Midbrain (tissue), 1 donor: ENCODE measurements at places on chromosomes 6 and 20.

- no peak for DNase-seq
Observed at GRCh38 chr6:5469101-5469846, 208.0 kb downstream of the FARS2 start.

GRCh38 chr20:39016041-39016440, 53.9 kb downstream of the DHX35 start:
- no peak for DNase-seq

GRCh38 chr6:6588924-6589709, 597 bp downstream of the LY86 start:
- no peak for DNase-seq

GRCh38 chr20:20603339-20603990, 109.0 kb downstream of the RALGAPA2 start:
- DNase-seq: no peak

GRCh38 chr6:57276946-57277345, 40.5 kb upstream of the PRIM2 start:
- no peak for DNase-seq

GRCh38 chr20:13671512-13671911, 32.8 kb upstream of the TASP1 start:
- no peak for DNase-seq

- no peak for DNase-seq
Observed at GRCh38 chr20:64203037-64203777, 39.0 kb downstream of the MYT1 start.

DNA sequence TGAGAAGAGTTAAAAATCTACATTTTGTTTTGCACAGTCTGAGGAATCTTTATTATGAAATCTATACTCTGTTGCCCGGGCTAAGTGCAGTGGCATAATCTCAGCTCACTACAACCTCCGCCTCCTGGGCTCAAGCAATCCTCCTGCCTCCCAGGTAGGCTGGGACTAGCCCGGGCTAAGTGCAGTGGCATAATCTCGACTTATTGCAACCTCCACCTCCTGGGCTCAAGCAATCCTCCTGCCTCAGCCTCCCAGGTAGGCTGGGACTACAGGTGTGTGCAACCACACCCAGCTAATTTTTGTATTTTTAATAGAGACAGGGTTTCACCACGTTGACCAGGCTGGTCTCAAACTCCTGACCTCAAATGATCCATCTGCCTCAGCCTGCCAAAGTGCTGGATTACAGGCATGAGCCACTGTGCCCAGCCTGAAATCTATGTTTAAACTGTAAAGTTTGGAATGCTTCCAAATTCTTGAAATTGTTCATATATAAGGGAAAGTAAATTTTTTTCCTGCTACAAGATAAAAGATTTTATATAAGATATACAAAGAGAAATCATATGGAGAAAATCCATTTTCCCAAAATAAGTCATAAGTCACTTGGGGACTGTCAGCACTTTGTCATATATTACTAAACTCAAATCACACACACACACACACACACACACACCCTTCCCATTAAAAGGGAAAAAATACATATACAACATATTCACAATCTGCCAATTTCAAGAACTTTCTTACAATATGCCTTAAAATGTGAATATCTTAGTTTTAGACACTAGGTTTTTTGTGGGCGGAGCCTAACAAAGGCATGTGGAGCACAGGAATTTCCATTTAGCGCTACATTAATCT, 19.4 kb downstream of the PTPRK start:
- no peak for DNase-seq

DNA sequence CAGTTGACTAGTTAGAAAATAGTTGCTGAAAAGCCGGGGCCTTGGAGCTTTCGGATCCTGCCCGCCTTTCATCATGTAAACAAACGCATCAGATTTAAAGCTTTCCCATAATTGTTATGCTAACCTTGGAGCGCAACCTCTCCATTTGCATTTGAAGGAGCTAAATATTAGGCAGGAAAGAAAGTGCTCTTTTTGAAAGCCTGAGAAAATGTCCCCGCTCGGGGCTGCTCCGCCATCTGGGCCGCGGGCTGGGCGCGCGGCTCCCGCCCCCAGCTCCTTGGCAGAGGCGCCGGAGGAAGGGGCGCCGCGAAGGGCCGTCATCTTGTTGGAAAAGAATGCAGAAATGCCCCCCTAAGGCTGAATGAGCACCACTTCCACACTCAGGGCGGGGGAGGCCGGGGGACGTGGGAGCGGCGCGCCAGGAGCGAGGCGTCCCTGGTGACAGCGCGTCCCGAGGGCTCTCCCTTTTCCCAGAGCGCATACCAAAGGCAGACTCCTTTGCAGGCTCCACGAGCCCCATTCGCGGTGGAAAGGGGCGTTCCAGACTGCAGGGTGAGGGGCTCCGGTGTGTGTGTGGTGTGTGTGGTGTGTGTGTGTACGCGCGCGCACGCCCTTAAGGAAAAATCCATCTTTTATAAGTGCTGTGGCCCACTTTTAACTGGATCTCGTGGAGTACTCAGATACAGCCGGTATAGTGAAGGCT, 145.6 kb upstream of the ID4 start:
- peak; percentile 45 for DNase-seq

DNA sequence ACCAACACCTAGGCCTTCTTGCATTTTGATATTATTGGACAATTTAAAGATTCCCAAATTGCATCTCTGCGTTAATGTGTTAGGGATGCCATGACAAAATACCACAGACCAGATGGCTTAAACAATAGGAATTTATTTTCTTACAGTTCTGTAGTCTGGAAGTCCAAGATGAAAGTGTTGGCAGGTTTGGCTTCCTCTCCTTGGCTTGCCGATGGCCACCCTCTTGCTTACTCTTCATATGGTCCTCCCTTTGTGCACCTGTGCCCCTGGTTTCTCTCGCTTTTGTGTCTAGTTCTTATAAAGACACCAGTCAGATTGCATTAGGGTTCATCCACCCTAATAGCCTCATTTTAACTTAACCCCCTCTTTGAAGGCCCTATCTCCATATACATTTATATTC, 842.4 kb upstream of the FLRT3 start:
- no peak for DNase-seq

DNA sequence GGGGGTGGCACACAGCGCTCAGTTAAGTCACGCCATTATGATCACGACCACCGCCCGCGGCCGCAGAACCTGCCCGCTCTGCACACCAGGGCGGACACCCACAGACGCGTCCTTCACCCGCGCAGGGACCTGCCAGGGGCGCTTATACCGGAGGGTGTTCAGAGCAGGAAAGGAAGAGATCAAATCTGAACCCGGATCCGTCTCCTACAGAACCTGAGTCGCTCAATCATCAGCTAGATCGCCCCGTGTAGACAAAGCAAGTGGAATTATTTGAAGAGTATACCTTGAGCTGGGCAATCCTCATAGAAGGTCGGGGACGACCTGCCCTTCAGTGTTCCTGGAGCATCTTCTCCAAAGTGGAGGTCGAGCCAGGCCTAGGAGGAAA, 14.4 kb upstream of the ZNF217 start:
- DNase-seq: no peak

DNA sequence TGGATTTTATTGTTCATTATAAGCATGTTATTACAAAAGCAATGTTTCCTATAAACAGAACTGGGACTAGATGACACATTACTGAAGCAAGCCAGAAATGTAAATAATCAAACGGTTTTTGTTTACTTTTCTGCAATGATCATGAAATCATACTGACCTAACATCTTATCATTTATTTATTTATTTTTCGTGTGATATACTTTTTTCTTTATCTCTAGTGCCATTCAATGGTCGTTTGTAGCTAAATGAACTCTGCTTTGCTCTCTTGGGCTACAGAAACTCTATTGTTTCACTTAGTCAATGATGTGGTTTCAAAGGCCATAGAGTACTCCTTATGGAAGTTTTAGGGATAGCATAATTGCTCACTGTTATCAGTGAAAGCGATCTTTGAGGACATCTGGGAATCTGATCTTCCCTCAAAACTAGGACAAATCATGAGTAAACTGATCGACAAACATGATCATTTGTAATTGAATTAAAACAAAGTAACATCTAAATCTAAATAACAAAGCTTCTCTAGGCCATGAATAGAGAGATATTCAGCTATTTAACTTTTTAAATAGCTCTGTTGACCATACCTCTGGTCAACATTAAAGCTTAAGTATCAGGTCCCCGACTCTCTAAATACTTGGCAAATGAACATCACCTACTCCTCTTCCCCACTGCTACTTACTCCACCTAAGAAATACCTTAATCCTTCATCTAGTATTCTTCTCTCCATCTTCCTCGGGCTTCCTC, 933.4 kb downstream of the TFAP2A start:
- no peak for DNase-seq

GRCh38 chr20:20699144-20699543, 13.3 kb downstream of the RALGAPA2 start:
- DNase-seq: no peak

GRCh38 chr6:21158149-21158548, 435.4 kb upstream of the SOX4 start:
- DNase-seq: no peak

GRCh38 chr20:37335642-37336368, 10.1 kb upstream of the SRC start:
- DNase-seq: no peak

- DNase-seq: no peak
Observed at GRCh38 chr6:63537201-63537958, 34.9 kb upstream of the LOC128125822 start.

GRCh38 chr6:159608961-159609651, 83.9 kb downstream of the SOD2 start:
- no peak for DNase-seq

- no peak for DNase-seq
Observed at GRCh38 chr6:162491637-162492036, 235.9 kb downstream of the PRKN start.

DNA sequence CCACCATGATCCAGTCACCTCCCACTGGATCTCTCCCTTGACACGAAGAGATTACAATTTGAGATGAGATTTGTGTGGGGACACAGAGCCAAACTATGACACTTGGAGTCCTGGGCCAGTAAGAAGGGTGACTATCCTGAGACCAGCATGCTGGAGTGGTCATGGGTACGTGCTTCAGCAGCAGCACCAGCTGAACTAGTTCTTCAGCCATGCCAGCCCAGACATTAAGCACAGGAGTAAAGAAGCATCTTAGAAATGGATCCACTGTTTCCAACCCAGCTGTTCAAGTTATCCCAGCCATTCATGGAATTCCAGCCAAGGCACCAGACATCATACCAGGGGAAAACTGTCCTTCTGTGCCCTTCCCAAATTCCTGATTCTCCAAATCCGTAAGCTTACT, 370.0 kb downstream of the MAFB start:
- no peak for DNase-seq

- no peak for DNase-seq
Observed at GRCh38 chr6:67210450-67210849, 1424.6 kb upstream of the ADGRB3 start.

- DNase-seq: no peak
Observed at GRCh38 chr6:44059359-44060346, 67.6 kb downstream of the MRPL14 start.

DNA sequence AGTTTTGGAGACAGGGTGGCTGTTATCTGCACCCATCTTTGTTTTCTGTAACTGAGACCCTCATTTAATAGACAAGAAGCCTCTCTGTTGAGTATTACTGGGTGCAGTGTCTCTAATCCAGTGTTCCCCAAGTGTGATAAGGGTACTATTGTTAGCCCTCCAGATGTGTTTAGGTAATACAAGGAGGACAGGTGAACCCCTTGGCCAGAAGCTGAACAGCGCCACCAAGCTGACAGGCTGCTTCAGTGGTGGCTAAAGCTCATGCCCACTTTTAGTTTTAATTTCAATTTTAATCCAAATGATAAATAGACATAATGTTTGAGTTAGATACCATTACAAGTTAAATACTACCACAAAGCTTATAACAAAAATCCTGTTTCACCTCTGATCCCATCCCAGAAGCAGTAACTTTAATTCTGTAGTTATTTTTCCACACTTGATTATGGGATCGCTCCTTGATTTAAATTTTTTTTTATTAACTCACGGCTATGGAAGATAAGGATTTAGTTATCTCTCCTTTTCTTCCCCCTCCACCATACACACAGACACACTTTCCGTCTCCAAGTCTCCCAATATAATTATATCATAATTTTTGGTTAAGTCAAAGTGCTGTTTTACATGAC, 8.4 kb upstream of the STK35 start:
- no peak for DNase-seq

- DNase-seq: peak; percentile 80
Observed at GRCh38 chr20:1503564-1504227, 12.5 kb upstream of the SIRPB2 start.

GRCh38 chr6:151440930-151441329, 11.0 kb downstream of the RMND1 start:
- peak; percentile 17 for DNase-seq

- no peak for DNase-seq
Observed at GRCh38 chr6:161218222-161218621, 55.6 kb downstream of the AGPAT4 start.

DNA sequence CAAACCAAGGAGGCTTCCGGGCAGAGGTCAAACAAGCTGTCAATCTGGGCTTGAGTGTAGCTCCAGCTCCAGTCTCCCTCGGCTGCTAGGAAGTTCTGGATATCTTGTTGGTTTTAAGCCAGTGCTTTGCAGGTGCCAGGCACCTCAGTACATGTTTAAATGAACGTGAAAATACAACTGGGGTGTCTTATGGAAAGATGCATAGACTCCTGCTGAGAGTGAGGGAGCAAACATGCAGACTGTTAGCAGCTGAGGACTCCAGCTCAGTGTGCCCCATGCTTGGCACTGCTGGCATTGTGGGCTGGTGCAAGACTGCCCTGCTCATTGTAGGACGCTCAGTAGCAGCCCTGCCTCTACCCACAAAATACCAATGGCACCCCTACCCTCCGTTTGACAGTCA, 28.5 kb downstream of the ERMARD start:
- DNase-seq: no peak

DNA sequence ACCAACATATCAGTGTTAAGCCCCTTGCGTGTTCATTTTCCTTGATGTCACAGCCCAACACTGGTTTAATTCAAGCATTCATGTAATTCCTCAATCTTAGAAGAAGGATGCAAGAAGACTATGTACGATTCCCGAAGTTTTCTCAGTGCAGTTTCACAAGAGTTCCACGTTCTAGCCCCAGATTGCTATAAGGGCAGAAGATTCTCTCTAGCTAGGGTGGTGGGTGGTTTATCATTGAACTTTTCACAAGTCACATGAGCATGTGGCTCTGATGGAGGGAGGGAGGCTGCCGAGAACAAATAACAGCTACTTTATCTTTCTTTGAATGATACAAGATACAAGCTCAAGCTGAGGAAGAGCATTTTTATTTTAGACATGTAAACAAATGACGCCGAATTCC, 71.9 kb upstream of the NHSL1 start:
- DNase-seq: no peak

DNA sequence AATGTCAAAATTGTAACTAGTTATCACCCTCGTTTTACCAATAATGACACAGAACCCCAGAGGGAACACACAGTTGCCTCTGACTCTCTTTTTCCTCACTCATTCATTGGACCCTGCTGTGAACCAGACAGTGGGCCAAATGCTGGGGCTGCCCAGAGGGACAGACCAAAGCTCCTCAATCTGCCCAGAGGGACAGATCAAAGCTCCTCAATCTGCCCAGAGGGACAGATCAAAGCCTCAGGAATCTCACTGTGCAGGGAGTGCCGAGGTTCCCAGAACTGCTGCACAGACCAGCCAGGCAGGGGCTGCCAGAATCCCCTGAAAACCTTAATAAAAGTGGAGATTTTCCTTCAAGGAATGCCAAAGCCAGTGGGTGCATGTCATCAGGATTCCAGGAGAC, 179.1 kb downstream of the SOD2 start:
- DNase-seq: no peak

GRCh38 chr20:5511505-5511904, 194.8 kb upstream of the PROKR2 start:
- no peak for DNase-seq
